IPS-NIHi11 (cell line): ENCODE measurements at places on chromosomes 13 and 19.
A peak's percentile ranks its signal among the peaks of the same experiment; 100 is the strongest.

- DNase-seq, result peak; percentile 87
Measured at GRCh38 chr13:80341101-80341755, at the start of gene SPRY2. Gene SPRY2 (minus strand): TSS chr13:80341126. CDS start chr13:80337705, 3,421 bp downstream.

GRCh38 chr13:99414048-99414995, 87.0 kb upstream of the TM9SF2 start:
- DNase-seq, result no peak

- DNase-seq, result peak; percentile 53
Measured at GRCh38 chr13:80945328-80945727, 604.4 kb upstream of the SPRY2 start.

- peak; percentile 94 for DNase-seq
Measured at GRCh38 chr19:1992759-1993260, 22.7 kb downstream of the BTBD2 start.

DNA sequence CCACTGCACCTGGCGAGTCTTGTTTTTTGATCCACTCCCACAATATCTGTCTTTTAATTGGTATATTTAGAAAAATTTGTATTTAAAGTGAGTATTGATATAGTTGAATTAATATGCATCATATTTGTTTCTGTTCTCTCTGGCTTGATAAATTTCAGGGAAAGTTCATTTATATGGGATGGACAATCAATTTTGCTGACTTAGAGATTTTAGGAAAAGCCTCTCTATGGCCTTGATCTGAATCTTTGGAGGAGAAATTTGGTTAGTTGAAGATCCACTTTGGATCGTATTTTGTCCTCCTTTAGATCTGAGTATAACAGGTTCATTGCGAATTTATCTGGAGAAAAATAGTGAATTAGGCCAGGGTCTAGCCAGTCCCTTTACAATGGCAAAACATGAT, 67.2 kb downstream of the SPRY2 start:
- no peak for DNase-seq

DNA sequence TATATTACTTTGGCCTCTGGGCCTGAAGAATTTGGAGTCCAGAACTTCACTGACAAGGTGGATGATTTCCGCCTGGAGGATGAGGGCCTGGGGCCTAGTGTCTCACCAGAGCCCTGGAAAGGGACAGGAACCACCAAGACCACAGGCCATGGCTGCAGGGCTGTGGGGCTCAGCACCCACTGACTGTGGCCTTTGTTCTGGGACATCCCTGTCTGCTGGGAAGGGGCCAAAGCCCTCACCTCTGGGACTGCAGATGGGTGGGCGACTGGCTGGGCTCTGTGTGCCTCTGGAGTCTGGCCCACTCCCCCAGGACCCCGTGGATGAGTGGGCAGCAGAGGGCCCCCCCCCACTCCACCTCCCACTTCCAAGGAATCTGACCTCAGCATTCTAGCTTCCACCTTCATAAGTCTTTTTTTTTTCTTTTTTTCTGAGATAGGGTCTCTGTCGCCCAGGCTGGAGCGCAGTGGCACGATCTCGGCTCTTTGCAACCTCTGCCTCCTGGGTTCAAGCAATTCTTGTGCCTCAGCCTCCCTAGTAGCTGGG, 20.3 kb downstream of the CHST8 start:
- no peak for DNase-seq
